ENCODE measurements at places on chromosomes 6 and 20. TPM values are rescaled to one million over a fixed set of nuclear protein-coding genes. Genes with fewer than 3 reads are reported as not detected.

GRCh38 chr20:54129350-54129749 lies 44.4 kb downstream of the CYP24A1 start:
- no peak for DNase-seq

DNA sequence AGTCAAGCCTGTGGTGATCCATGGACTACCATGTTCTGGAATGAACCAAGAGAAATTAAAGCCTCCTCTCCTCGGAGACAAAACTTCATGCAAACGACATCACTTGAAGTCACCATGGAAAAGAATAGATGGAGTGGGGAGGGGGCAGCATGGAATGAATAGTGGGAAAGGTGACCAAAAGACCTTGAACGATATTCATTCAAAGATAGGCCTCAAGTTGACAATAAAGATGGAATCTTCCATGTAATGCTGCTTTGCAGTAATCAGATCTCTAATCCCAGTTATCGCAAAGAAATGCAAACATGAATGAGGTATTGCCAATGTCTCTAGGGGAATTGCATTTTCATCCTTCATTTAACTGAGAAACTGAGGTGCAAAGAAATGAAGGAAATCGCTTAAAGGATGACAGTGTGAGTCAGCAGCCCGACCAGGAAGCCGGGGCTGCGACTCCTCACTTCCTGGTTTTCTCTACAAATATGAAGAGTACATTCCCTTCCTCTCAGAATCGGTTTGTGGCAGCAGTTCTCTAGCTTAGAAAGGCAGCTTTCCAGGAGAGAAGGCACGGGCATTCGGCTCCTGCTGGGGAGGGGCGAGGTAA lies 65.6 kb upstream of the RREB1 start:
- peak; percentile 80 for DNase-seq

GRCh38 chr6:34374508-34374907 lies 18.0 kb downstream of the NUDT3 start:
- DNase-seq = no peak

The RSPO3 gene
- 12.9 TPM for total RNA-seq

DNA sequence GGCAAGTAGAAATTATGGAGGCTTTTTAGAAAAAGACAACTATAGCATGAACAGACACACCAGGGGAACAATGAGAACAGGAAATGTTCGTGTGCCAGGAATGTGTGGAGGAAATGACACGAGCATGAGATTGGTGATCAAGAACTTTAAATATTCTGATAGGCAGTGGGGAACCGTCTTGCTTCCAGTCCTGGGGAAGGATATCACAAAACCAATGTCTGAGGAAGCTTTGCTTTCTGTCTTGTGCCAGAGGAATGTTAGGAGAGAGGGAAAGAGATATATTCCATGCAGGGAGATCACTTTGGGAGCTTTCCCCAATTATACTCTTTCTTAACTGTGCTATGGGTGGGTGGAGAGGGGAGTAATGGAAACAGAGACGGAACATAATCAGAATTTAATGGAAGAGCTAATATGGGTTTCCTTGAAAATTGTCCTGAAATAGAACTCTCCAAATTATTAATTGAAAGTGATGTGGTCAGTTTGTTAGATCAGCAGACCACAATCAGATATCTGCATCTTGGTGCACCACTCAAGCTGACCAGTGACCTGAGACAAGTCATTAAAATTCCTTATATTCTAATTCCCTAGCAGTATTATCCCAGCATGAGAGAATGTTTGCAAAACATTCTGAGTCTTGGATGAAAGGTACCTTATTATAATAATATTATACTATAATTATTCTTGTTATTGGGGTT lies 178.2 kb downstream of the SOX4 start:
- no peak for DNase-seq

DNA sequence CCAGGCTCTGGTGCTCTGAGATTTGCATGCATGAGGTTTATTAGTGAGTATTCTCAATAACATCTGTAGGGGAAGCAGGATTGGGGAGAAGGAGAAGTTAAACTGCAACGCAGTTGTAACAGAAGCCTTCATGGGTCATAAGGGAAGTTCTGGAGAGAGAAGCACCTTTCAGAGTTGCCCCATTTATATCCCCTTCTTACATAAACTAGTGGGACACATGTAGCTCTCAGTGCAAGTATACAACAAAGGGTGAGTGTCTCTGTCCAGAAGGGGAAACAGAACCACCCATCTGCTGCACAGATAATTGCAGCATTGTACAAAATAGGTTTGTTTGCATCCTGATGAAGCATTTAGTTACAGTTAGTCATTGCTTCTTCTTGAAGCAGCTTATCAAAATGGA lies 4.3 kb upstream of the ADGB start:
- no peak for DNase-seq

DNA sequence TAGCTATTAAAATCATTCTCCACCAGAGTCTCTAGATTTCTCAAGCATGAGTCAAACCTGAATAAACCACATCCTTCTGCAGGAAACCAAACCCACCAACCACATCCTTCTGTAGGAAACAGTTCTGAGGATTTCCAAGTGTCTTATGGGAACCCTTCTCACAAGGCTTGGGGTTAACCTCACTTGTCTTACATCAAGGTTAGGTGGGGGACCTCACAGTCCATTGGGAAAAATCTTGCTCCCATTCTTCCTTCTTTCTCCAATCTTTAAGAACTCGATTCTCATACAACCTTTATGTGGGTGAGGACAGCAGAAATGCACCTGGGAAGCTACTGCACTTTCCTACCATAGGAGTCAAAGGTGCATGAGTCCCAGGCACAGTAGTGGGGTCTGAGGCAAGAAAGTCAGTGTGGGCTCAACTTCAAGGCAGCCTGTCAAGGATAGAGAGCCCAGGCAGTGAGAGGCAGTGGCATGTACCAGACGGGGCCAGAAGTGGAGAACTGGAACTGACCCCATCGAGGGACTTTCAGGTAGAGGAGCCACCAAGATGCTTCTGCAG lies 114.5 kb downstream of the SLC22A3 start:
- no peak for DNase-seq

The EPB41L2 gene
- 97.1 TPM for total RNA-seq

The BMP7 gene
- total RNA-seq = 0.67 TPM

GRCh38 chr6:7691021-7691420 lies 34.9 kb upstream of the BMP6 start:
- no peak for DNase-seq

The SAMD10 gene
- total RNA-seq = 6.0 TPM

The MTHFD1L gene
- total RNA-seq = 38.2 TPM

The SCGN gene
- total RNA-seq = not detected

- DNase-seq = no peak
These were observed 575 bp upstream of the MICAL1 start for GRCh38 chr6:109456111-109456583.

GRCh38 chr6:39568896-39569295 lies 156.3 kb downstream of the KIF6 start:
- no peak for DNase-seq

- DNase-seq = no peak
These were observed 23.0 kb downstream of the PACRG start for GRCh38 chr6:162750776-162751175.

DNA sequence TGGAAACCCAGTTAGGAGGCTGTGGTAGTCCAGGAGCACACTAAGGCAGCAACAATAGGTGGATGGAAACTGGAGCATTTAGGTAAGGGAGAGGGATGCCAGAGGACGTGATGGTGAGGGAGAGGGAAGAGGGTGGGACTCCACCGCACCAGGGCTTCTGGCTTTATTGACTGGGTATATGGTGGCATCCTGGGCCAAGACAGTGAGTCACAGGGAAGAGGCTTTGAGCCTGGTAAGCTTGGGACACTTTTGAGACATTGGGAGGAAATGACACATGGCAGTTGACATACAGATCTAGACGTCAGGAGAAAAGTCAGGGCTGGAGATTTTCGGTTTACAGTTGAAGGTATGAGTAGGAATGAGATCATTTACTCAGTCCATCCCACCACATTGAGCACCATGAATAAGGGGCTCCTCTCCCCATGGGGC lies 14.9 kb downstream of the NT5E start:
- DNase-seq = no peak

DNA sequence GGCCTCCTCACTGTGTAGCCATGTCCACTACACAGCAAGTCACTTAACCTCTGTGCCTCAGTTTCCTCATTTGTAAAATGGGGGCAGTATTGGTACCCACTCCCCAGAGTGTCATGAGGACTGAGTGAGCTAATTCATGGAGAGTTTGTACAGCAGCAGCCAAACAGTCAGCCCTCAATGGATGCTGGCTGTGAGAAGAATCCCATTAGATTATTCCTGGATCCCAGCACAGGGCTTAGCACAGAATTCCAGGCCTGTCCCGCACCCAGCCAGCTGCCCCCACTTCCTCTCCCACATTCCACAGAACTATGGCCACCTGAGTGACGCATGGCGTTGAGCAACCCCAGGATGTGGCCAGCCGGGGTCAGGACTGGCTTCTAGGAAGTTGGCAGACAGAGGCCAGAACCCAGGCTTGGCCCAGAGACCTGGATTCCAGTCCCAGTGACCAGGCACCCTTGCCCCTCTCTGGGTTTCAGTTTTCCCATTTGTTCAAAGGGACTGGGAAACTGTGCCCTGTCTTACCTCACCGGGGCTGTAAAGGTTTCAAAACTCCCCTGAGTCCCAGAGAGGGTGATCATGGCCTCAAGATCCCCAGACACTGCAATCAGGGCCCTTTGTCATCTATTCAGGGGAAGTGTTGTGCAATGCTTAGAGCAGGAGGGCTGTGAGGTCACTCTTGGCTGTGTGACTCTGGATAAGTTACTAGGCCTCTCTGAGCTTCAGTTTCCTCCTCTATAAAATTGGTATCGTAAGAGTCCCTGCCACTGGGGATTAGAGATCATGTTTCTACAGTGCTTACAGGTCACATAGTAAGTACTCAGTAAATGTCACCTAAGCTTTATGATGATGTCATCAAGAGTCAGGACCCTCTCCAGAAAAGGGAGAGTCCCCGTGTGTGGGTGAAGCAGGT lies 3.0 kb upstream of the TGM2 start:
- DNase-seq = peak; percentile 86

The GRM4 gene
- not detected for total RNA-seq

The BPIFA1 gene
- total RNA-seq = 9.2 TPM

- no peak for DNase-seq
These were observed 120.6 kb upstream of the TMEM181 start for GRCh38 chr6:158439255-158439654.

GRCh38 chr6:44269178-44269920 lies 901 bp upstream of the TMEM151B start:
- DNase-seq = no peak

DNA sequence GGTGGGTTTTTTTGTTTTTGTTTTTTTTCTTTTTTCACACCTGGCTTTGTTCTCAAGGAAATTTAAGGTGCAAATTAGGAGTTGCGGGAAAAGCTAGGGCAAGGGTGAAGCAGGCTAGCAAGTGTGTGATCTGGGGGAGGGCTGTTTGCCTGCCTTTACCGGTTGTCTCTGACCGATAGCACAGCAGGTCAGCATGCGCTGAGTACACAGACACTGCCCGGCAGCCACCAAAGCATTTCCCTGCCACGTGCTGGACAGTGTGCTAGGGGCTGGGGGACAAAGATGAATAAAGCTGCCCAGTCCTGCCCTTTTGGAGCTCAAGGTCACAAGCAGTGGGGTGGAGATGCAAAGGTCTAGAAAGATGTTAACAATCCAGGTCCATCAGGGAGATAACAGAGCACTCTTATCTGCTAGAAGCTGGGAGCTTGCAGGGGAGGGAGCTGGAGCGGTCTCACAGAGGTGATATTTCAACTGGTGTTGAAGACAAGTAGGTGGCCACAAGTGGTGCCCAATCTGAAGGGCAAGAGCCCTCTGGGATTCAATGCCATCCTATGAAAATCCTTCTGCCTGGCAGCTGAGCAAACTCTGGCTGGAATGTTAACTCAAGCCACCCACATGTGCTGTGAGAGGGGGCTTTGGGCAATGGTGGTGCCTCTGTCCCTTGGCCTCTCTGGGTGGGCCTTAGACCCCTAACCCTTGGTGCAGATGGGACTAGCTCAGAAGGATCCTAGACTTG lies 24.5 kb downstream of the TTBK1 start:
- no peak for DNase-seq

DNA sequence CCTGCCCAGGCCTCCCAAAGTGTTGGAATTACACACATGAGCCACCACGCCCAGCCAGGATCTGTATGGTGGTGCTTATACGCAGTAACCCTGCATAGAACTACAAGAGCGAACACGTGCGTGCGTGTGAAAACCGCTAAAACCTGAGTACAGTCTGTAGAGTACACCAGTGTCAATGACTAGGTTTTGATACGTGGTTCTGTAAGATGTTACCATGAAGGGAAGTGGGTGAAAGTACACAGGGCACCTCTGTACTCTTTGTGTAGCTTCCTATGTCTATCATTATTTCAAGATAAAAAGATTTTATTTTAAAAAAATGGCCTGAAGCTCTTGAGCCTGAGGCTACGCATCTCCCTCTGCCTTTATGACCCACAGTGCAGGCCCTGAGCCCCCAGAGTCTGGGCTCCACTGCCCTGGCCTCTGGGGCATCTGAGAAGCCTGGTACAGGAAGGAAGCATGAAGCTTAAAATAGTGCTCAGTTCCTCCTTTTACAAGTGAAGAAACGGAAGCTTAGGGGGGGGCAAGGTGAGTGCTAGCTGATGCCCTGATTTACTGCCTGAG lies 21.6 kb downstream of the LY86 start:
- DNase-seq = no peak

DNA sequence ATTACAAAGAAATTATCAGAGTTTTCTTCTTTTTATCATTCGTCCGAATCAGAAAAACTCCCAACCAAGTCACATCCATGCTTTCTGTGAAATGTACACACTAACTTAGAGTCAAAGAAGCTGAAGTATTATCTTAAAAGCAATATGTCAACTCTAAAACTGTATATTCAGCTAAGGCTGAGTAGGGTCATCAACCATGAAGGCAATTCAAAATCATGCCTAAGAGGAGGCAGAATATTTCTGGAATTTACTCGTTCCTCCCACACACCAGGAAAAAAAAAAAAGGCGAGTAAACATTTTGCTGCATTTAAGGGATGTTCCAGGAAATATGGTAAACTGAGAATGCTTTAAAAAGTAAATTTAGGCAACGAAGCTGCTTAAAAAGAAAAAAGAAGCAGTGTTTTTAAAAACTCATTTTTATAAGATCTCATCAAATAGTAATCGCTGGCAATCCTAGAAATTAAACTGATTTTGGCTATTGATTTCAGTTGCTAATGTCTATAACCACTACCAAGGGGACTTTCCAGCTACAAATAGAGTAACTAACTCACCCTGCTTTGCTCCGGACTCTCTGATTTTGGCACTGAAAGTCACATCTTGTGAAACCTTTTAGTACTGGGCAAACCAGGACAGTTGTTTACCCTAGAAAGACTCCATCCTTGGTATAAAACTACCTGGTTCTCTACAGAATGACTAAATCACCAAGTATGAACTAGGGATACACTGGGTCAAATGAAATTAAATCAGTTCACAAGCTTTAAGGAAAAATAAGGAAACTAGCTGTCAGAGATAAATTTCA lies 82.8 kb downstream of the MBOAT1 start:
- DNase-seq = no peak

DNA sequence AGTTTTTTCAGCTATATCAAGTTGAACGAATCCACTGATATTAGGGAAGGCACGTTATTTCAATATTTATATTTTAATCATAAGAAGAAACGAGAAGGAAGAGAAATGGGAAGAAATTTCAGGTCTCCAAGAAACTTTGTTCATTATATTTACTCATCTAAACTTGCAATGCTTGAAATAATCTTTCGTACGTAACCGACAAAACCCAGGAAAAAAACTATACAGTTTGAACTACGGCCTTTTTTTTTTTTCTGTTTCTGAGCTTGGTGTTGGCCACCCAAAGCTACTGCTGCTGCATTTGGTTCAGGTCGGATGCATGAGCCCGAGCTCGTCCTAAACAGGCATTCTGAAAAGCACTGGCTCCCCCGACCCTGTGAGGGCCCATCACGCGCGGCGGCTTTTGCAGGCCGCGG lies 548 bp downstream of the PERP start:
- no peak for DNase-seq

The MYLK4 gene
- 0.52 TPM for total RNA-seq

Measured in left lung (tissue), 14 donors.